ENCODE measurements at places on chromosomes 3 and 15. TPM values are rescaled to one million over a fixed set of nuclear protein-coding genes. Genes with fewer than 3 reads are reported as not detected.

CYP1A1 gene
- 4.9 TPM for total RNA-seq

C3orf20 gene
- 0.14 TPM for total RNA-seq

DNA sequence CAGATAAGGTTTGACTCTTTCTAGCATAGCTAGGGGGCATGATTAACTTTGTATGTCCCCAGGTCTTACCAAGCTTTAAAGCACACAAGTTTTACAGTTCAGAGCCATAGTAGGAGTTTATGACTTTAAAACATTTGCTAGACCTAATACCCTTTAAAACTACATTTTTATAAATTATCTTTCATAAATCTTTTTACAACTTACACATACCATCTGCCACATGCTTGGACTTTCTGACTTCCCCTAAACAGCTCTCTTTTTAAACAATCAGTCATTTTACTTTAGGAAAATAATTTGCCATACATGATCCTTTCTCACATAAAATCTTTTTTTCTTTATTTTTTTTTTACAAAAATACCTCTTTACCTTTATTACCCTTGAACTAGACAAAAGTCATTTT, 735.3 kb upstream of the CADM2 start:
- no peaks in the 10 kb centered on the region for H3K27me3 ChIP-seq
- DNase-seq, result no peak
- no peak overlapping the region for H3K4me3 ChIP-seq

SLC15A2 gene
- total RNA-seq, result 1.5 TPM

CHDH gene
- 0.08 TPM for total RNA-seq

- no peak overlapping the region for H3K4me3 ChIP-seq
- peaks cover 7% of the 10 kb centered on the region for H3K4me1 ChIP-seq
- peak; percentile 46 for DNase-seq
- H3K27ac ChIP-seq, result no peak overlapping the region
These were observed 66.5 kb upstream of the SH3GL3 start for GRCh38 chr15:83380682-83381081.

GPX1 gene
- 237 TPM for total RNA-seq

DNA sequence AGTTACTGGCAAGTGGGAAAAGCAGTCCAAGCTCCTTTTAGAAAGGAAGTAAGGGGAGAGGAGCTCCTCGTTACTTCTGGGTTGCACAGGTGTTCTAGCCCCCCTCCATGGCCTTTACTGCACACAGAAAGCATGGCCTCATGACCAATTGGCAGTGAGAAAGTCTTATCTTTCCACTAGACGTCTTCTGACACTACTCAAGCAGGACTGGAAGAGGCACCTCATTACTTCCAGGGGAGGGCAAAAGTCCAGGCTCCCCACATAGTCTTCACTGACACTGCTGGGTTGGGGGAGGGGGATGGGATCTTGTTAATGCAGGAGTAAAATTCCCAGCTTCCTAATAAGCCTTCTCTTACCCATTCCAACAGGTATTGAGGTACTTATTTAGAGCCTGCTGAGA, 27.6 kb upstream of the TM2D3 start:
- H3K36me3 ChIP-seq, result peaks cover 2% of the 10 kb centered on the region
- no peak for DNase-seq
- no peaks in the 10 kb centered on the region for H3K27me3 ChIP-seq
- H3K27ac ChIP-seq, result no peak overlapping the region

GRCh38 chr15:90191344-90191687, 9.8 kb upstream of the SEMA4B start:
- no peaks in the 10 kb centered on the region for H3K36me3 ChIP-seq
- H3K4me1 ChIP-seq, result peaks cover 21% of the 10 kb centered on the region
- DNase-seq, result no peak
- H3K27me3 ChIP-seq, result no peaks in the 10 kb centered on the region
- H3K27ac ChIP-seq, result peak overlapping the region; percentile 54

DNA sequence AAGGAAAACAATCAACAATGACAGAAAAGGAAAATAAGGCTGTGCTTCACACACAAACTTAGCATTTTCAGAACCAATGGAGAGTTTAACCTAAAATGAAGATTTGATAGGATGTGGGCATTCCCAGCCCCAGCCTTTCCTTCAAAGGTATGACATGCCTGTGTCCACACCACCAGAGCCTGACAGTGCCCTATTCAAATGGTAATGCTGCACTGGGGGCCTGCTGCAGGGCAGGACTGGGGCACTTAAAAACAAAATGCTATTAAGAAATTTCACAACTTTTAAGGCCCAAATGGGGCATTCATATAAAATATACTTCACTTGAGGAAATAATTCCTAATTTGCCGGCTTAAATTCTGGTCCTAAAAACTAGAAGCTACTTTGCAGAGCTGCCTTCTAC, 30.9 kb upstream of the TKT start:
- H3K36me3 ChIP-seq, result peaks cover 5% of the 10 kb centered on the region
- peak overlapping the region; percentile 81 for H3K27ac ChIP-seq
- H3K4me3 ChIP-seq, result no peak overlapping the region
- no peak for DNase-seq

GRCh38 chr15:57357799-57358198, 18.5 kb upstream of the CGNL1 start:
- no peak overlapping the region for H3K27ac ChIP-seq
- no peak for DNase-seq
- H3K36me3 ChIP-seq, result no peaks in the 10 kb centered on the region
- H3K4me3 ChIP-seq, result no peak overlapping the region
- no peaks in the 10 kb centered on the region for H3K4me1 ChIP-seq

- peak; percentile 73 for DNase-seq
- peaks cover 33% of the 10 kb centered on the region for H3K4me1 ChIP-seq
- peak overlapping the region; percentile 88 for H3K4me3 ChIP-seq
- H3K27ac ChIP-seq, result peak overlapping the region; percentile 87
- H3K27me3 ChIP-seq, result no peaks in the 10 kb centered on the region
- no peaks in the 10 kb centered on the region for H3K36me3 ChIP-seq
These were observed 156.5 kb downstream of the PGPEP1L start for GRCh38 chr15:98850961-98851572.

DNA sequence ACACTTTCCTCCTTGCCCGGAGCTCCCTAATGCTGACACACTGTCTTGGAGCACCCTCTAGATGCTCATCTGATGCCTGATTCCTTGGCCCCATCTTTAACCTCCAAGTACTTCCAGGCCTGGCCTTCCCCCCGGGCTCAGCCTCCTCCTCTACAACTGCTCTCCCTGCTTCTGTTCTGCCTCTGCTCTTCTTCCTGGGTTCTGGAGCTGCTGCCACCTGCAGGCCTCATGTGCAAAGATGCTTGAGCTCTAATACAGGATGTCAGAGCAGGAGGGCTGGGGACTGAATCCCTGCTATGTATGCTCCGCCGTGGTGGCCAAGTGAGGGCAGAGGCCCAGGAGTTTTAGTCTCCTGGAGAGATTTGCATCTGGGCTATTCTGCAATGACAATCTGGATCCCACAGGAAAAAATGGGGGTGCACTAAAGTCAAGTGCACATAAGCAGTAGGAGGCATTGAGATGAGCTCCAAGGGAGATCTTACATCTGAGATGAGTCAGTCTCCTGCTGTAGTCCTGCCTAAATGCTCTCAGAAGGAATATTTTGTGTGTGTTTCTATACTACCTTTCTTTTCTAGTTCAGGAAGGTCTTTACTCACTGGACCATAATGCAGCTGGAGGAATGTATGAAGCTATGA, 296.3 kb downstream of the UACA start:
- H3K27me3 ChIP-seq, result peaks cover 44% of the 10 kb centered on the region
- H3K36me3 ChIP-seq, result no peaks in the 10 kb centered on the region
- H3K4me3 ChIP-seq, result no peak overlapping the region
- peaks cover 5% of the 10 kb centered on the region for H3K4me1 ChIP-seq
- DNase-seq, result peak; percentile 42

MOBP gene
- not detected for total RNA-seq

DNA sequence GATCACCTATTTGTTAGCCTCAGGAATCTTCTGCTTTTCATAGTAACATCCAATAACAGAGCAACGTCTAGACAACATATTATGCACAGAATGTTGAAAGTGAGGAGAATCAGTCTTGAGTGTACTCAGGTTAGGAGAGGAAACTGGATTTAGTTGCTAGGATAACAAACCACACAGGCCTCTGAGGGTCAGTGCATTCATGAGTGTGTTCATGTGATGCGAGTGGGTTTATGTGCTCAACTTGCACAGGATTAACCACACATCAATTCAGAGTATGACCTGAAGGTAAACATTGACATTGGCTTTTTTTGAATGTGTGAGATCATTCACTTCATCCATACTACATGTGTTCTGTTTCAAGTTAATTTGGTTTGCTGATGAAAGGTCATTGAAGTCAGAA, 287.6 kb downstream of the DIPK2A start:
- H3K27ac ChIP-seq, result no peak overlapping the region
- H3K4me3 ChIP-seq, result no peak overlapping the region
- no peak for DNase-seq
- no peaks in the 10 kb centered on the region for H3K36me3 ChIP-seq
